ENCODE measurements at places on chromosomes 16 and 17.

DNA sequence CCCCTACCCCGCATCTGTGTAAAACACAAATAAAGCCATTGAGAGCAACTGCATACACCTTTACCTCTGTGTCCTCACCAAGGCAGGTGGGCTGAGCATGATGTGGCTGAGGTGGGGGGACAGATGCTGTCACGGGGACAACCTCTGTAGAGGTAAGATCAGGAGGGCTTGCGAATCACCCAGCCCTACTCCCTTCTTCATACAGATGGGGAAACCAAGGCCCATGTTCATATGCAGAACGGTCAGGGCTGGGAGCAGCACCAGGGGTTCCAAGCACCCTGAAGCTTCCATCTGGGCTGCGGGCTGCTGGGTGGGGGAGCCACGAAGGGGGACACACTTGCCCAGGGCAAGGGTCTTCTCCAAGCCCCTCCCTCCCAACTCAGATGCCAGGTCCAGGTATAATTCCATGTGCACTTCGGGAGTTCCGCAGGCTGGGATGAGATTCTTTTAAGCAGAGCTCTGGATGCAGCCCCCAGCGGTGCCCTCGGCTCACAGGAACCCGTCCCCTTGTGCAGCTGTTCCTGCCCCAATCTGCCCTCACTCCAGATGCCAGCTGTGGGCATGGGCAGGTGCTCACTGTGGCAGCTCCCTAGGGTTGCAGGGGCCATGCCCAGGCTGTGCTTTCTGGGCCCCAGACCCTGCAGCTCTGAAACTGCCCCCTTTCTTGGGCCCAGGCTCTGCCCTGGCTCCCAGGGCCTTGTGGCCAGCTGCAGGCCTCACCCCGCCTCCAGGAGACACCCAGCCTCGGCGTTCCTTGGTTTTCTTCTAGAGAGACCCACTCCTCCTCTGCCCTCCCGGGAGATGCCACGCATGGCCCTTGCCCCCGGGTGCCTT is 9.6 kb downstream of the CTRB1 start:
- no peak for DNase-seq

GRCh38 chr17:1883536-1883935 is 53.7 kb downstream of the RPA1 start:
- DNase-seq = no peak

GRCh38 chr16:2426941-2427361 is 2.3 kb upstream of the CCNF start:
- no peak for DNase-seq

DNA sequence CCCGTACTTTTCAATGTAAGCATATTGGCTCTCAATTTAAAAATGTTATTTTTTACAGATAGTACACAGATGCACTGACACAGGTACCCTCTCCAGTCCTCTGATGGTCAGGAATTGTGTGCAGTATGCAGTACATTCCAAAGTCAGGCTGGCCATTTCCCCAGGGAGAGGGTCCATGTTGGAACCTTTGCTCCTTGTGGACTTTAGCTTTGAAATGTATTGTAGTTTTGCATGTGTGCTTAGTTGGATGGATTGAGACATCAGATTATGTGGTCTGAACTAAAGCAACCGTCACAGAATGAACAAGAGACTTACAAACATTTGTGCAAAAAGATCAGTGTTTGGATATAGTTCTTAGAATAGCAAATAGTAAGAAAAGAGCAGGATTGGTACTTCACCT is 381.1 kb downstream of the WWOX start:
- DNase-seq = no peak

GRCh38 chr17:76146053-76146851 is 5.2 kb upstream of the FOXJ1 start:
- no peak for DNase-seq

DNA sequence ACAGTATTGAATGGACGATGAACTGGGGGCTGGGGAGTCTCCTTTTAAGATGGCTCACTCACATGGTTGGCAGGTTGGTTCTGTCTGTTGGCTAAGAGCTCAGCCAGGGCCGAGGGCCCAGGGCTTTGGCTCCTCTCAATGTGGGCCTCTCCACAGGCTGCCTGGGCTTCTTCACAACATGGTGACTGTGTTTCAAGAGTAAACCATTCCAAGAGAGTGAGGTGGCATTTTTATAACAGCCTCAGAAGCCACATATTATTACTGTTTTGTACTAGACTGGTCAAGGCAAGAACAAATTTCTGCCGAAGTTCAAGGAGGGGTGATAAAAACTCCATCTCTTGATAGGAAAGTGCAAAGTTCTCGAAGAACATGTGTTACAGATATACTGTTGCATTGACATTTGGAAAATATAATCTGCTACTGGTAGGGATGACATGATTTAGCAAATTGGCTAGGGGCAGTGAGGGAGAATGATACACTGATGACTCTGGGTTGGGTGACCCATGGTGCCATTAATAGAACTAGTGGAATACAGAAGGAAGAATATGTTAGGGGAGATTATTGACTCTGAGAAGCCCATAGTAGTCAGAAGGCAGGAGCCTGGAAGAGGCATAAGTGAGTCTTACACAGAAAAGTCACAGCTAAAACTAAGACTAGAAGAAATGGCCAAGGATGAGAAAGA is 13.7 kb downstream of the KRABD2 start:
- DNase-seq = no peak

DNA sequence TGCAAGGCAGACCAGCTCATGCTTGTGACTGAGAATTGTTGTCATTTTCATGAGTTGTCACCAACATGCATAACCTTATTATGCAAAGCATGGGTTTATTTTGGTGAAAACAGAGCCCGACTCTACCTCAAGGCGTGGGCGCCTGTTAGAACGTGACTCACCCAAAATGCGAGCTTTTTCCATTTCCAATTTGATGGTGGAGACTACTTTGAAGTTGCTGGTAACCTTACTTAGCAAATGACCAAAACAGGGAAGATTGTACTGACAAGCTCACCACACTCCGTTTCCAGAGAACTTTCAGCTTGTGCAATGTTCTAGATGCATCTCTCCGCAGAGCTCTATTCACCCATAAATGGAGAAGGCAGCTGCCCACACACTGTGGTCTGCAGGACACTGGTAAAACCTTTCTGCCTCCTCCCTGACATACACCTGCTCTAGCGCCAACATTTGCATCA is 284.5 kb downstream of the MAF start:
- DNase-seq = no peak

DNA sequence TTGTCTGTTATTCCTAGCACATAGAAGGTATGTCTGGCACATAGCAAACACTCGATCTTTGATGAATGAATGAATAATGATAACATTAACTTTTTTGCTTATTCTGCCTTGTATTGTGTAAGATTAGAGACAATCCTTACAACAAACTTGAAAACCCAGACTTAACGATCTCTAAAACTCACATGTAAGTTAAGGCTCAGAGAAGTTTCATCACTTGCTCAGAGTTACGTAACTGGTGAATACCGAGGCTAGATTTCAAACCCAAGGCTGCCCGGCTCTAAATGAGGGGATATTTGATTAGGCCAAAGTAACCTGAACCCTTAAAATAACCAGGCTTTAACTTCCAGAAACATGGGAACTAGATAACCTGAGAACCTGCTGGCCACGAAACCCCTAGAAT is 22.3 kb downstream of the CAPNS2 start:
- DNase-seq = no peak

GRCh38 chr17:81049372-81049911 is 14.5 kb downstream of the BAIAP2 start:
- DNase-seq = no peak

GRCh38 chr17:30318155-30318554 is 15.7 kb downstream of the TMIGD1 start:
- DNase-seq = no peak

- no peak for DNase-seq
Observed at GRCh38 chr17:50507871-50508572, at the start of gene MYCBPAP. Gene MYCBPAP, plus strand, starts transcription at chr17:50508439. Its CDS starts 236 bp downstream, at chr17:50508675.
